ENCODE measurements at places on chromosomes 11 and 22.

DNA sequence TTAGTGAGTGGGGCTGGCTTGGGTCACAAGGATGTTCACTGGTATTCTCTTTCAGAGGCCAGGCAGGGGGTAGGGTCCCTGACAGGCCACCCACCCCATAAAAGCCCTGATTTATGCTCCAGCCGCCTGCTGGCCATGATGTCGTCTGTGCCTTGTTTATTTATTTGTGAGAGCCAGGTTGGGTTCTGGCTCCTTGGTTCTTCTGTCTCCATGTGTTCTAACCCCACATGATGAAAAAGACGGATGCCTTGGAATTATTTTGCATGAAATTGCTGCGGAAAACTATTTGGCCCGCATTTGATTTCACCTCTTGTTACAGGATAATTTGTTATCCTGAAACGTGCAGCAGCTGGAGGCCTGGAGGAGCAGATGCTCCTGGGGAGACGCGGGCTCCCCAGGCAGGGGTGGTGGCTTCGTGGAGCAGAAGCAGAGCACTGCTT lies 46.3 kb upstream of the WNT11 start:
- DNase-seq: no peak

- no peak for DNase-seq
These were observed 18.4 kb downstream of the ABTB2 start for GRCh38 chr11:34339149-34340064.

DNA sequence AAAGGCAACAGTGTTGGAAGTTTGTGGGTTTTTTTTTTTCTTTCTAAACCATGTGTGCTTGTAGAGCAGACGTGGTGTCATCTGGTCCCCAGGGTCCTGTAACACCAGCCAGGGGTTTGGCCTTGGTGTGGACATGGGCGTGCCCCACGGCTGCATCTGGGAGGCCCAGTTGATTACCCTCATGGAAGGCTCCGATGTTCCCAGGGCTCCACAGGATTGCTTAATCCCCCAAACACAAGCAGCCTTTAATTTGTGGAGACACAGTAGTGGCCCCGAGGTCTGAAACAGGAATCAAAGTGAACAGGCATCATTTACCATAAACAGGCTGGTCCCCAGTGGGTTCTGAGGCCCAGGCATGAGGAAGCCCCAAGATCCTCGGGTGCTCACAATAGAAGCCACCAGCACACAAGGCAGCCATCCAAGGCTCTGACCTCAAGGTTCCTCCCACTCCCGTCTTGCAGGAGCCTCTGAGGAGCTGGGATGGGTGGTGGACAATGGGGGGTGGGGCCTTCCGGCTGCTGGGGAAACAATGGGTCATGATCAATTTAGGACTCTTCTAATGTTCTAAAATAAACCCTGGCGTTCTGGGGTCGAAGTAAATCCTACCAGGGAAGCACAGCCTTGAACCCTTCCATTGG lies 115.0 kb upstream of the CD82 start:
- DNase-seq: no peak

GRCh38 chr11:111077530-111078322 lies 167.8 kb upstream of the POU2AF2 start:
- peak; percentile 46 for DNase-seq

DNA sequence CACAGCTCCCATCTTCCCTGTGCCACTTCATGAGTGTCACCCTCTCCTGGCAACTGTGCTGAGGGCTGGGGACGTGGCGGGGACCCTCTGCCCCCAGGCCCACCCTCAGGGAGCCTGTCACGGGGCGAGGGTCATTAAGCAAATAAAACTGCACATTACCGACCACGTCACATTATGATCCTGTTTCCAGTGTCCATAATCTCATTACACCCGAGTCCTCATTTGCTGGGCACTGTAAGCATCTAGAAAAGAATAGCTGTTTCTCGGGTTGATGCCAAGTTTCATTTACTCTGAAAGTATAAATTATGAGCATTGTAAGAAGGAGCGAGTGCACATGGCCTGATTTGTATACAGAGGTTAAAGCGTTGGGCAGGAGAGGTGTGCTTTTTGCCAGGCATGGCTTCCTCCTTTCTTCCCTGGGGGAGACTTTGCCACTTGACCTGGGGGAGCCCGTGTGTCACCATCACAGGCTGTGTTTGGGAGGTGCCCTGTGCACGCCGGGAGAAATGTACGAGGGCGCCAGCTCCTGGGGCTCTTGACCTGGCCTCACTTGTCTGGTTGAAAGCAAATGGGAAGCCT lies 50.5 kb downstream of the LRP5 start:
- DNase-seq: no peak

DNA sequence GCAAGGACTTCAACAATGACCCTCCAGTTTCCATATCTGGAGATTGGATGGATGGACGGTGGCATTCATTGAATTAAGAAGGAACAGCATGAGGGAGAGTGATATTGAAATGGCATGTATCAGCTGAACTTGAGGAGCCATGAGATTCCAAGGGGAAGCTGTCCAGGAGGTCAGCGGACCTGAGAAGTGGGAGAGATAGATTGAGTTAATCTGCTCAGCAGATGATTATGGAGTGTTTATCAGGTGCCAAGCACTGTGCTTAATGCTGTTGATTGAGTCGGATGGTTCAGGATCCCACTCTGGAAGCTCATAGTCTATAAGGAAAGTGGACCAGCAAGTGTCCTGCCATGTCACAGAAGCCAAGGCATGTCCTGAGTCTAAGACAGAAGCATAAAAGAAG lies 581.3 kb downstream of the INSC start:
- no peak for DNase-seq

- DNase-seq: no peak
These were observed 28.5 kb upstream of the PAK1 start for GRCh38 chr11:77502346-77502905.

- no peak for DNase-seq
These were observed 60.4 kb upstream of the CD5 start for GRCh38 chr11:61041755-61042518.
